ENCODE measurements at places on chromosomes 7 and 10.
A peak's percentile ranks its signal among the peaks of the same experiment; 100 is the strongest.

DNA sequence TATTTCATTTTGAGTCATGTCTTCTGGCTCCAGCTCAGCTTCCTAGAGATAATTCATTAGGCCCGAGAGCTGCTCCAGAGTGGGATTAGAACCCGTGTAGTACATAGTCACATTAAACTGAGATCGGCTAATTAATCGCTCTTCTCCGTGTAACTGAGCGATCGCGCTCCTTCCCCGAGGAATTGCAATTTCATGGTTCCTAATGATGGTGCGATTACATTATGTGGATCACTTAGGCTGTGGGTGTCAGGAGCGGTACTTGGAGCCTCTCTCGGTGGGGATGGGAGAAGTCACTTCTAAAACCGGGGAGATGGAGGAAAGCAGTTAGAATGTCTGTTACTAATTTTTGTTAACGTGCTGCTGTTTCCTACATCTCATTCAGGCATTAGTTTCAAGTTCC is 123.0 kb upstream of the TCF7L2 start:
- no peak for DNase-seq

DNA sequence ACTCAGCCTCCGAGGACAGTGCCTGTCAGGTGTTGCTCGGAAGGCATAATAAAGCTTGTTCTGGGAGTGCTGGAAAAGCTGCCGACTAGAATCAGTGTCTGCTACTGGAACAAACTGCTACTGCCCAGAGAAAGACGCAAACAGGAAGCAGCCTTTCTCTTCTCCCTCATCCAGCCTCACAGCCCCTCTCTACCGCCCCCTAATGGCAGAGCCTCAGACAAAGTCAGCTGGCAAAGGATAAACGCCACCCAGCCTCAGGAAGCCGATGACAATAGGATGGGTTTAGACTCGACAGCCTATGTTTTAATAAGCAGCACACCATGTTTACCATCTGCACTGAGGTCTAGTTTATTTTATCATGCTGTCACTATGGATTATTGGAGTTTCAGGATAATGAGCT is 169.5 kb upstream of the LYZL1 start:
- DNase-seq, result peak; percentile 38

DNA sequence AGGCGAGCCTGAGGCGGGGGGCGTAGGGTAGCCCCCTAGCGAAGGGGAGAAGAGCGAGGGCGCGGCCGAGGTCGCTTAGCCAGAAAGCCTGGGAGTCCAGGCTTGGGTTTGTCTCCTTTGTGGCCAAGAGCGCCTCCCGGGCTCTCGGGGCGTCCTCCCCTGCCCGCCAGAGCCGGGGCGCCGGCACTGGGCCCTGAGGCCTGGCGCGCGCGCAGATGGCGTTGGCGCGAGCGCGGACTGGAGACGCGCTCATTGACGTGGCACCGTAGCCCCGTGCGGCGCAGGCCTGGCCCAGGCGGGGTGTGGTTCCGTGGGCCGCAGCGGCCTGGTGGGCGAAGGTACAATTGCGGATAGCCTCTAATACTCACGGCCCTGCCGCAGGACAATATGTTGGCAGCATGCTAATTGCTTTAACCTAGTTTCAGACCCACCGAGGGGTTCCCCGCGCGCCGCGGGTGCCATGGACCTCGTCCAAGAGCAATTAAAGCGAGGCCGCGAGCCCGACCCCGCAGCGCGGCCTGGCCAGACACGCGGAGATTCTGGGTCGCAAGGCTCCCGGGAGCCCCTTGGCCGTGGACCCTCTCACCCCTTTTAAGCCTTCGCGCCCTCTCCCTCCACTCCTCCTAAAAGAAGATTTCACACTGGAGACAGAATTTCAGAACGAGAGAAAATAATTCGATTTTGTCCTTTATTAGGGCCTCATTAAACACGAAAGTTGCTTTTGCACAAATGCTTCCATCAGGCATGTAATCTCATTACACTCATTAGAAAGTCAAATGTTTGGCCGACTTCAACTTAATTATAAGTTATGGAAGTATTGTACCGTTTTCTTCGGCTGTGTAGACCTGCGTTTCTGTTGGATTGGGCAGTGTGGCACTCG is 3.1 kb downstream of the PTF1A start:
- DNase-seq, result no peak

DNA sequence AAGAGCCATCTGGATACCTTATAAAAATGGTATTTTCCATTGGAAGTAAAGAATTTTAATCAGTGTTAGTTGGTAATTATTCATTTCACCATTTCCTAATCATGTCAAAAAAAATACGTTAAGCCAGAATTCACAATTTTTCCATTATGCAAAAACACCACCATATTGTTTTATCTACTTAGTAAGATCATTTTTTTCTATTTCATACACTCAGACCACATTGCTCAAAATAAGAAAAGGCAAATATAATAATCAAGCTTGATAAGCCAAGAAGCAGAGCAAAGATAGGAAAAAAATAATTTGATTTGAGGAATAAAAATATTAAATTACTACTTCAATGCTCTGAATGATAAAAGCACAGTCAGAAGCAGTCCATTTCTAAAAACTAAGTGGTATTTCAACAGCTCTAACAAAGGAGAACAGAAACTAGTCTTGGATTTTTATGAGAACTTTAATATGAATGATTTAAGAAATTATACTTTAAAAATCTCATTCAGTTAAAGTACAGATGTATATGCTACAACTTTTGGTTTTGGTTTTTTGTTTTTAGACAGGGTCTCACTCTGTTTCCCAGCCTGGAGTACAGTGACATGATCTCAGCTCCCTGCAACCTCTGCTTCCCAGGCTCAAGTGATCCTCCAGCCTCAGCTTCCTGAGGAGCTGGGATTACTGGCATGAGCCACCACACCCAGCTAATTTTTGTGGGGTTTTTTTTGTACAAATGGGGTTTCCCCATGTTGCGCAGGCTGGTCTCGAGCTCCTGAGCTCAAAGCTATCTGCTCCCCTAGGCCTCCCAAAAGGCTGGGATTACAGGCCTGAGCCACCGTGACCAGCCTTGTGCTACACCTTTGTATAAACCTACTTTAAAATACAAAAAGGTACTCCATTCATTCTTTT is 46.6 kb downstream of the LRRN3 start:
- no peak for DNase-seq

DNA sequence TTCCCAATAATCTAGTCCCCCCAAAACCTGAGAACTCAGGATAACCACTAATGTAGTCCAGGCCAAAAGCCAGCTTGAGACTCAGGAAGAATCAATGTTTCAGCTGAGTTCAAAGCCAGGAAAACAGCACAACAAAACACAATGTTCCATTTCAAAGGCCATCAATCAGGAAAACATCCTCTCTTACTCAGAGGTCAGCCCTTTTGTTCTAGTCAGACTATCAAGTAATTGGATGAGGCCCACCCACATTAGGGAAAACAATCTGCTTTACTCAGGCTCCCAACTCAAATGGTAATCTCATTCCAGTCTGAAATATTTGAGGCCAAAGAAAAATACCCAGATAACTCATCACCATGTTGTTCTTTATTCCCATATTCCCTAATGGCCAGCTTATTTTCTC is 152.2 kb downstream of the SDHAF3 start:
- DNase-seq, result no peak

DNA sequence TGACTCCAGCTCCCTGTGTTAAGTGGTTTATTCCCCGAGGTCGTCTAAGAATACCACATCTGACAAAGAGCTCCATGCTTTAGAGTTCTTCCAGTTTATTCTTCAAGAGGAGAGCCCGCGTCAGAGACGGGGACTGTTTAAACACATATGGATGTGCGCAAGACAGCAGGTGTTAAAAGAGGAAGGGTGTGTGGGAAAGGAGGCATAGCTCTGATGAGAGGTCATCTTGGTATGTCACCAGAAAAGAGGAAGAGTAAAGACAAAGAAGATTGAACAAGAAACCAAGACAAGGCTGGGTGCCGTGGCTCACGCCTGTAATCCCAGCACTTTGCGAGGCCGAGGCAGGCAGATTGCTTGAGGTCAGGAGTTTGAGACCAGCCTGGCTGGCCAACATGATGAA is 258.7 kb downstream of the CCDC3 start:
- no peak for DNase-seq

DNA sequence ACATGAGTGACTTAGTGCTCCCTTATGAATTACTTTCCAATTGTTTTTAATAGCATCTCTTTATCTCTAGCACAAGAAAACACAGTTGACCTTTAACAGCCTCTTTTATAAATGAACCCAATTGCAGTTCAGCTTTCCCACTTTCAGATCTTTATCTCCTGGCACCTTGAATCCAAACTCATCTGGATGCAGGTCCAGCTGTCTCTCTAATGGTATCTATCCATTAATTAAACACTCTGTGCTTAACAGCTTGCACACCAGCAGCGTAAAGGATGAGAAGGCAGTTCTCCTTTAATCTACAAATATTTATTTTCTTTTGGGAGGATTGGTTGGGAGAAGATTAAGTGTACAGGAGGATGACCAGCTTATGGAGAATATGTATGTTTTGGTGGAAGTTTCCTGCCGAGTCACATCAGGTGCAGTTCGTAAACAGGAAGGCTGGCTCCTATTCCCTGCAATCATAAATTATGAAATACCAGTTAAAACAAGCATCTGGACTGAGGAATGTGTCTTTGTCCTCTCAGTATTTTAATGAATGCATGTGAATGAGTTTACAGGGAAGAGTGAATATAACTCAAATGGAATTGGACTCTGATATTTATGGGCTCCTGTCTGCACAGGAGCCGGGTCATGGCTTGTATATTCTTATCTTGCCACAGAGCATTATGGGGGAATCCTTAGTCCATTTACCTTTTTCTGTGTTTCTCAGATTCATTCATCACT is 232.7 kb downstream of the PHF14 start:
- no peak for DNase-seq

DNA sequence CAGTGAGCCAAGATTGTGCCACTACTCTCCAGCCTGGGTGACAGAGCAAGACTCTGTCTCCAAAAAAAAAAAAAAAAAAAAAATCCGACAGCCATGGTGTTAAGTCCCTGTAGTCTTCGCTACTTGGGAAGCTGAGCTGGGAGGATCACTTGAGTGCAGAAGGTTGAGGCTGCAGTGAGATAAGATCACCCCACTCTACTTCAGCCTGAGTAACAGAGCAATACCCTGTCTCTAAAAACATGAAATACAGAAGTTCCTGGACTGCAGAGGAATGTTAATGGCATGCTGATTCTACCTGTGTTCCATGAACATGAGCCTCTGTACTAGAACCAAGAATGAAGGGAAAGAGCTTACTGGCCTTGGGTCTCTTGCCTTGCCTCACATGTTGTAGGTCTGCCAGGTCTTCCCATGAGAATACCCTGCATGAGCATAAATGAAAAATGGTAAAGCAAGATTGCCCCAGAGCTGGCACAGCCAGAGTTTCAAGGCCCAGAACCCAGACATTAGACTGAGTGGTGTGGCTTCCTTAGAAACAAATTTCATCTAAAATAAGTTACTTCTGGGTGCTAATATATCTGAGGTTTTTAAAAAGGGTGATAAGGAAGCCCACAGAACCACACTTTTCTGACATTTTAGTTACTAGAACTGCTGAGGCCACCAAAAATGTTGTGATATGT is 8.6 kb downstream of the YAE1 start:
- no peak for DNase-seq

GRCh38 chr10:20877986-20878983 is 18.8 kb downstream of the NEBL start:
- DNase-seq, result no peak

GRCh38 chr7:83143107-83143506 is 19.6 kb downstream of the PCLO start:
- no peak for DNase-seq

DNA sequence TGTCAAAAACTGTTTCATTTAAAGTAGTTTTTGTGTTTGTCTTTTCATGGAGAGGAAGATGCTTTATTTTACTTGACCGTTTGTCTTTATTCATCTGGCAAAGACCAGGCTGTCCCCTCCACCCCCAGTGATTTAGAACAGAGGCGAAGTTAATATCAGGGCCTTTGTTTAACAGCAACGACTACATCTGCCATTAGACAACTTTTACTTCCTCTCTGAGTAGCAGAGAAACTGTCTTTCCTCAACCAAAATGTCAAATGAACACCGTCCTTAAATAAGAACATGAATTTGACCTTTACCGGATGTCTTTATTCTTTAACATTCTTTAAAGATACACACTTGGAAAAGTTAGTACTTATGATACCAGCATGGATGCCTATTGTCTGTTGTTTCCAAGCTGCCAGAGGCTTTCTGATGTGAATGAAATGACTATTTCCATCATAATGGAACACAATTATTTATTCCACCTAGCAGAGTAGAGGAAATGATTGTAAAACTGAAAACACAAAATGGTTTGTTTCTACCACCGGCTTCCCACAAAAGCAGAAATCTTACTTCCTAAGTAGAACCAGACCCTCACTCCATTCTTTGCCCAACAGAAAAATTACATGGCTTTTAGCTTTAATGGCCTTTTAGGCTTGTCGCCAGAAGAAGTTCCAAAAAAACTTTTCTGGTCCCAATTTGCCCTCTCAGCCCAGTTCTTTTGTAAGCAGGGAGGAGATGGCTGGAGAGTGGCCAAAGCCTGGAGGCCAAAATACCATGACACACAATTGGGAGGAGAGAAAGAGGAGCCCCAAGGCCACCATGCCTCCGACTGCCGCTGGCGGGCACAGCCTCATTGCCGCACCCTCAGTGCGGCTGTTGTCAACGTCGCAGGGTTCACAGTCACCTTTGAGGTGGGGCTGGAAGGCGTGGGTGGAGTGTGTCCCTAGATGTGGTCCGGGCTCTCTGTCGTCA is 168.5 kb downstream of the TEX36 start:
- no peak for DNase-seq

DNA sequence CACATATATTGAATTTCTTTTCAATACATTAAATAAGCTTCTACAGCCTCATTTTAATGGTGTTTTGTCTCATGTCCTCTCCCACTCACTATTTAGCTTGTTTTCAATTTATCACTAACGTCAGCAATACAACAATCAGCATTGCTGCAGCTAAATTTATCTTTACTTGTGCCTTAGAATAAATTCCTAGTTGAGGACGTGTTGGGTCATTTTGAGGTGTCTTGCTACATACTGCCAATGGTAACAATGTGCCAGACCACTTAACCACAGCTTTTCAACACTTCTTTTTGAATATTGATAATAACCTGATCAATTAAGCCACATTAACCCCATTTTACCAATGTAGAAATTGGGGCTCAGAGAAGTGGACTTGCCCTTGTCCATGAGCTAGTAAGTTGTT is 26.0 kb downstream of the FRMPD2 start:
- DNase-seq, result no peak

- no peak for DNase-seq
Measured at GRCh38 chr7:32762925-32763293, 128.7 kb downstream of the KBTBD2 start.

- DNase-seq, result no peak
Measured at GRCh38 chr10:47046321-47047126, 135.3 kb downstream of the PTPN20 start.

- DNase-seq, result no peak
Measured at GRCh38 chr7:94418851-94419250, 24.2 kb downstream of the COL1A2 start.

- no peak for DNase-seq
Measured at GRCh38 chr7:124462249-124462648, 303.3 kb downstream of the GPR37 start.

- peak; percentile 46 for DNase-seq
Measured at GRCh38 chr7:88147949-88148348, 71.9 kb downstream of the SRI start.

- DNase-seq, result no peak
Measured at GRCh38 chr10:99533496-99534449, 1.0 kb downstream of the NKX2-3 start.

Measured in hematopoietic multipotent progenitor cell treated with erythropoietin and hydrocortisone succinate and interleukin-3 and kit ligand, for 8 days (in vitro differentiated cells).